Activated naive CD4-positive, alpha-beta T cell treated with anti-CD3 and anti-CD28 coated beads, Interleukin-2, amount 10 ng/mL, durations not matched to agents 7 days and 5 days (primary cell): ENCODE measurements at places on chromosomes 4 and X.

DNA sequence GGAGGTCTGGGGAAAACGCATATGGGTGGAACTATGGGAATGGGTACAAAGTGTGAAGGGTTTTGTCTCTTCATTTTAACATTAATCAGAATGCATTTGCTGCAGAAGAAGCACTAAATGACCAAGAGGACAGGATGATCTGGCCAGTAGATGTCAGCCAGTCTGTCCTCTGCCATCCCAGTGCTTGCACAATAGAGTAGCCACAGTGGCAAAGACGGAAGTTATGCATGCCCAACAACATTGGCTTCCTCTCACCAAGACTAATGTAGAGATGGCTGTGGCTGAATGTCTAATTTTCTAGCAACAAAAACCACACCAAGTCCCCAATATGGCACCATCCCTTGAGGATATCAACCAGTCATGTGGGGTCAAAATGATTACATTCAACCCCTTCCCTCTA, 45.0 kb upstream of the ARHGEF6 start:
- no peaks in the 10 kb centered on the region for H3K4me1 ChIP-seq
- DNase-seq, result no peak
- H3K27ac ChIP-seq, result no peak overlapping the region
- H3K27me3 ChIP-seq, result no peaks in the 10 kb centered on the region
- H3K4me3 ChIP-seq, result no peak overlapping the region

GRCh38 chr4:54746218-54746617, 88.5 kb downstream of the KIT start:
- no peaks in the 10 kb centered on the region for H3K4me1 ChIP-seq
- no peak overlapping the region for H3K4me3 ChIP-seq
- H3K36me3 ChIP-seq, result no peaks in the 10 kb centered on the region
- H3K27ac ChIP-seq, result no peak overlapping the region
- DNase-seq, result no peak

DNA sequence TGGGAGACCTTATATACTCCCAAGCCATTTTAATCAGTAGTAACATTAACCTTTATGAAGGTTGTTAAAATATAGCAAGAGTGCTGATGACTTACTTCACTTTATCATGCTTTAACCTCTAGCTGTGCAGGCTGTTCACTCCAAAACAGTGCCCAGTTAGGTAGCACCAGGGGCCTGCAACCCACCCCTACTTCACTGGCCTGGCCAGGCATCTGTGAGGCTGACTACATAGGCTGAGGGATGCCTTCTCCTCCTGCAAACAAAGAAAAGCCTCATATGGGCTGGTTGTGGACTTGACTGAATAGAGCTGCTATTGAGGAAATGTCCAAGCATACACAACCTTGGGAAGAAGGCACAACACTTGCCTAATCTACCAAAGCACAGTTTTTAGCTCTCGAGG, 172.8 kb downstream of the SHROOM3 start:
- H3K36me3 ChIP-seq, result no peaks in the 10 kb centered on the region
- no peak for DNase-seq
- no peaks in the 10 kb centered on the region for H3K4me1 ChIP-seq
- H3K27me3 ChIP-seq, result peaks cover 5% of the 10 kb centered on the region
- H3K4me3 ChIP-seq, result no peak overlapping the region
- no peak overlapping the region for H3K27ac ChIP-seq

- H3K36me3 ChIP-seq, result no peaks in the 10 kb centered on the region
- no peak overlapping the region for H3K27ac ChIP-seq
- no peaks in the 10 kb centered on the region for H3K27me3 ChIP-seq
- no peak overlapping the region for H3K4me3 ChIP-seq
Observed at GRCh38 chrX:37405956-37406355, 56.8 kb downstream of the PRRG1 start.

- no peak overlapping the region for H3K27ac ChIP-seq
- no peaks in the 10 kb centered on the region for H3K36me3 ChIP-seq
- H3K4me3 ChIP-seq, result no peak overlapping the region
- H3K27me3 ChIP-seq, result no peaks in the 10 kb centered on the region
- DNase-seq, result no peak
- no peaks in the 10 kb centered on the region for H3K4me1 ChIP-seq
Observed at GRCh38 chrX:25154168-25154567, 138.4 kb upstream of the ARX start.

DNA sequence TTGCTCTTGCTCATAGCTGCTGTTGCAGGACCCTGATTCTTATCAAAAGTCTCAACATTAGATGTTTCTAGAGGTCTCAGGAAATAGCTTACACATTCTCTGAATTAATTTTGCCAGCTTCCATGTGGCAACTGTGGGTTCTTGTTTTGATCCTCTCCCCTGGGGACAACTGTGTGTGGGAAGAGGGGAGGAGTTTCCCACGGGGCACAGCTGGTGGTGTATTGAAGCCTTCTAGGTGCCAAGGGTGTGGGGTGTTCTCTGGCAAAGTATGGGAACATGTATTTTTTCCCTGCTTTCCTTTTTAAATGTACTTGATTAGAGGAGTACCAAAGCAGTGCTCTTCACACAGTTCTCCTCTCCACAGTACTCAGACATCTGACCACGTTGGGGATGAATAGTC, 212.7 kb downstream of the RPA4 start:
- H3K4me1 ChIP-seq, result no peaks in the 10 kb centered on the region
- no peak for DNase-seq
- H3K27ac ChIP-seq, result no peak overlapping the region
- no peaks in the 10 kb centered on the region for H3K27me3 ChIP-seq
- no peak overlapping the region for H3K4me3 ChIP-seq
- H3K36me3 ChIP-seq, result peaks cover 2% of the 10 kb centered on the region

DNA sequence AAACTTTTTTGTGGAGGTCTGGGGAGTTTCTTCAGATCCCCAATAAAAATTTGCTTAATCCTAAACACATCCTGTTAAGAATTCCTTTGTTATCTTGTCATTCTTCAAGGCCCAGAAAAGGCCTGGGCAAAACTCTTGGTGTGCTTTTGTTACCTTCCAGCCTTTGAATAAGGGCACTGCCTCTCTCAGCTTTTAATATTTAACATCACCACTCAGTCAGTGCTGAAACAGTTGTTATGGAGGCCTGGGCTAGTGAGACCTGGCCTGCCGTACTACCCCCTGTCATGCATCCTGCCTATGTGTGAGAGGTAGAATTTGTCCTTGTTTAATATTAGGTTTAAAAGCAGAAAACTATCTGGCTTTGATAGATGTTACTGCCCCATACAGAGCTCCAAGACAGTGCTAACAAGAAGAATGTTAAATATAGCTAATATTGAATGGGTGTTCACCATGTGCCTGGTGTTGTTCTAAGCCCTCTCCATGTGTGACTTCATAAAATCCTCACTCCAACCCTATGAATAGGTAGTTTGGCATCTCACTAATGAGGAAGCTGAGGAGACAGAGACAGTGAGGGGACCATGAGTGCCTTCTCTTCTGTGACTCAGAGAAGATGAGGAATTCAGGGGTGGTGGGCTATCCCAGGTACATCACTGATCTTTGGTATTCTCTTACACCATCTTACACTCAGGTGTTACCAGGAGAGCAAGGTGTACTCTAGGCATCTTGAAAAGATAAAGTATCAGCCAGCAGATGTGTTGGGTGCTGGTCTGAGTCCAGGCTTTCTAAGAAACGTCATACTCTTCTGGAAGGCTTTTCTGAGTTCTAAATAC, 6.2 kb downstream of the PPP1R2C start:
- H3K4me3 ChIP-seq, result no peak overlapping the region
- no peaks in the 10 kb centered on the region for H3K36me3 ChIP-seq
- peaks cover 5% of the 10 kb centered on the region for H3K4me1 ChIP-seq
- no peak for DNase-seq

DNA sequence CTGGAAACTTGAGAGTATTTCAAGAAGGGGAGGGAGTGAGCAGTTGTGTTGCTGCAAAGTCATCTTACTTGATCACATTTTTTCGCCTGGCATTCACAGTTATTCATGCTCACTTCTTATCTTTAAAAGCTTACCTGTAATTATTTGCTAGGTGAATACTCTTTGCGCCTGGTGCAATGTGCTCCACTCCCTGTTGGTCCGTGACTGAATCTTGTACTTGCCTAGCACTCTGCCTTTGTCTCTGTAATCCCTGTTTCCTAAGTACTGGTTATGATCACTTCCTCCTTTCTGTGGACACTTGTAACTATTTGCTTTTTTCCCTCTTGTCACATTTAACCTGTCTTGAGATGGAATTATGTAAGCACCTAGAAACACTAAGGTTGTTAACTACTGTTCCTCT, 5.8 kb downstream of the BMP2K start:
- no peak overlapping the region for H3K27ac ChIP-seq
- peaks cover 10% of the 10 kb centered on the region for H3K36me3 ChIP-seq
- H3K4me3 ChIP-seq, result no peak overlapping the region
- DNase-seq, result no peak

DNA sequence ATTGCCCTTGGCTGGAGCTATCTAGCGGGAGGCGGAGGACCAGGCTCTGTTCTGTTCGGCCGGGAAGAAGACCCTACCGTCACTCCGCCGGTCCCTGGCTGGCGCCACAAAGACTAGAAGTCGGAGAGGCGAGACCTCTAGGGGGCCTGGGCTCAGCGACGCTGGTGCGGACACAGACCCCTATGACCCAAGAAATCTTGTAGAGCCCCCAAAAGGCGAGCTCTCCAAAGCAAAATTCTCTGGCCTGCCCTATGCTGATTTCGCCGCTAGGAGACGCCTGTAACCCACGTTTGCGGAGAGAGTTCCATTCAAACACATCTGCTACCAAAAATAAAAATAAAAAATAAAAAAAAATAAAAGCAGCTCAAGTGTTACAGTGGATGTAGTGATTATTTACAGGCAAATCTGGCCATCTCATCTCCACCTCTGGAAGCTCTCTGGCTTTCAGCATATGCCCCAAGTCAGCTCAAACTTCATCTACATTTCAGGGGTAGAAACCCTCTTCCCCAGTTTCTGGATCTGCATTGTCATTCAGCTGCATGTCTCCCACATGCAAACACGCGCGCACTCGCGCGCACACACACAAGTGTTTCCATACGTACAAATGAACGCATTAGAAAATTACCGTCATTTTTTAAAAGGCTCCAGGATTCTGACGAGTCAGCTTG, 2.4 kb upstream of the PCDH10 start:
- no peak overlapping the region for H3K4me3 ChIP-seq
- DNase-seq, result no peak
- H3K4me1 ChIP-seq, result peaks cover 12% of the 10 kb centered on the region
- H3K27me3 ChIP-seq, result peaks cover 58% of the 10 kb centered on the region

DNA sequence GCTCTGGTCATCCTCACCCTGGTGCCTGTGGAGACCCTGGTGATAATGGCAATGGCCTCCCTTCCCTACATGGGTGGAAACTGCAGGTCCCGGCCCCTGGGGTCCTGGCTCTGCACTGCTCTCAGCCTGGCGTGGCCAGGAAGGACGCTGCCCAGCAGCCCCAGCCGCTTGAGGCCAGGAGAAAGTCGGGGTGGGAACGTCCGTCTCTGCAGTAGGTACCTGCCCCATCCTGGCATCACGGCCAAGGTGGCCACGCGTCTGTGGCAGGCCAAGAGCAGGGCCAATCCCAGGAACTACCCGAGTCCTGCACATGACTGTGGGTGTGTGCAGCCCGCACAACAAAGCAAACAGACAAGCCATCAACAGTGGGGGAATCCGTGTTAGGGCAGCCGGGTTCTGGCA, 33.8 kb downstream of the FGFRL1 start:
- H3K4me1 ChIP-seq, result no peaks in the 10 kb centered on the region
- H3K4me3 ChIP-seq, result no peak overlapping the region
- DNase-seq, result no peak
- H3K36me3 ChIP-seq, result no peaks in the 10 kb centered on the region

- H3K27ac ChIP-seq, result no peak overlapping the region
- DNase-seq, result no peak
- no peaks in the 10 kb centered on the region for H3K27me3 ChIP-seq
- H3K4me3 ChIP-seq, result no peak overlapping the region
- no peaks in the 10 kb centered on the region for H3K36me3 ChIP-seq
Observed at GRCh38 chrX:139475432-139475831, 55.1 kb upstream of the F9 start.
